Esophagus muscularis mucosa (tissue), 4 donors: ENCODE measurements at places on chromosomes 3 and 15. TPM values are rescaled to one million over a fixed set of nuclear protein-coding genes. Genes with fewer than 3 reads are reported as not detected.
A peak's percentile ranks its signal among the peaks of the same experiment; 100 is the strongest.

Gene ZNF385D
- total RNA-seq: 8.1 TPM

Gene GOLGA8J
- not detected for total RNA-seq

Gene OR5AC2
- total RNA-seq: not detected

Gene CCR8
- total RNA-seq: not detected

Gene SMARCC1
- total RNA-seq: 46.1 TPM

GRCh38 chr15:73570355-73571032 is 62.7 kb downstream of the NPTN start:
- no peaks in the 10 kb centered on the region for H3K27me3 ChIP-seq
- H3K4me1 ChIP-seq: peaks cover 40% of the 10 kb centered on the region
- H3K27ac ChIP-seq: no peak overlapping the region
- H3K4me3 ChIP-seq: no peak overlapping the region

DNA sequence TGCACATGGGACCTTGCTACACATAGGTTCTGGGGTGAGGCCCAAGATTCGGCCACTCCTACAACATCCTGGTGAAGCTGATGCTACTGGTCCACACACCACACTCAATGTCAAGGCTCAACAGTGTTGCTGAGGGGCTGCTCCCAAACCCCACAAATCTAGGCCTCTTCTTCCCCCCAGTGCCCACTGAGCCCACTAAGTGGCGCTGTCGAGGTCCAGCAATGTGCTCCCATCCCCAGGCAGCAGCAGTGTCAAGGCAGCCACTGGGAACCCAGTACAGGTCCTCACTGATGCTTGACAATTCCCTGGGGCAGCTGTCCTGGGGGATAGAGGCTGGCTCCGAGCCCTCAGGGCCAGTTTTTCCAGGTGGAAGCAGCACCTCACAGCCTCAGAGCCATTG is 21.5 kb downstream of the SCN5A start:
- peaks cover 36% of the 10 kb centered on the region for H3K36me3 ChIP-seq
- H3K4me1 ChIP-seq: no peaks in the 10 kb centered on the region
- peaks cover 7% of the 10 kb centered on the region for H3K27me3 ChIP-seq
- DNase-seq: no peak

GRCh38 chr15:52943746-52944145 is 153.6 kb upstream of the ONECUT1 start:
- no peak overlapping the region for H3K27ac ChIP-seq
- no peak for DNase-seq
- no peaks in the 10 kb centered on the region for H3K4me1 ChIP-seq
- no peaks in the 10 kb centered on the region for H3K36me3 ChIP-seq
- H3K27me3 ChIP-seq: no peaks in the 10 kb centered on the region

DNA sequence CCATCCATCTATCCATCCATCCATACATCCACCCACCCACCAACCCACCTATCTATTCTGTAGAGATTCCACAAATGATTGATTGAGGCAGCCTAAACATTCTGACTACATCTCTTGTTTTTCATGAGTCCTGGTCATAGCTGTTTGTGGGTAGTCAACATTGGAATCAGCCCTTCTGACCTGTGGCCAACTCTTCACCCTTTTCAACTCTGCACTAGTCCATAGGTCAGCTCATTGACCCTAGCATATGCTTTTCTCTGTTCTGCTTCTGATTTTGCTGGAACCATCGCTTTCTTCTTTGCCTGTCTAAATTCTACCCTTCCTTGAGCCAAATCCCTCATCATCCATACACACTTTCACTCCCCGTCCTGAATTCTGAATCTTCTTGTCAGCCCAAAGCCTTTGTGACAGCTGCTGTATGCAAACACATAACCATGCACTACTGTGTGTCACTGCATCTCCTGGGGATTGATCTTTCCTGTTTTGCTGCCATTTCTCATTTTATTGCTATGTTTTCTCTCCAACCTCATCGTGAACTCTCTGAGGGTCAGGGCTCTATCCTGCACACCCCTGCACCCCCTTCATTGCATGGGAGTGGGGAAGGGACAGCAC is 16.8 kb upstream of the KCTD6 start:
- no peaks in the 10 kb centered on the region for H3K27me3 ChIP-seq
- H3K27ac ChIP-seq: no peak overlapping the region
- peaks cover 11% of the 10 kb centered on the region for H3K4me1 ChIP-seq
- H3K36me3 ChIP-seq: no peaks in the 10 kb centered on the region
- DNase-seq: no peak

DNA sequence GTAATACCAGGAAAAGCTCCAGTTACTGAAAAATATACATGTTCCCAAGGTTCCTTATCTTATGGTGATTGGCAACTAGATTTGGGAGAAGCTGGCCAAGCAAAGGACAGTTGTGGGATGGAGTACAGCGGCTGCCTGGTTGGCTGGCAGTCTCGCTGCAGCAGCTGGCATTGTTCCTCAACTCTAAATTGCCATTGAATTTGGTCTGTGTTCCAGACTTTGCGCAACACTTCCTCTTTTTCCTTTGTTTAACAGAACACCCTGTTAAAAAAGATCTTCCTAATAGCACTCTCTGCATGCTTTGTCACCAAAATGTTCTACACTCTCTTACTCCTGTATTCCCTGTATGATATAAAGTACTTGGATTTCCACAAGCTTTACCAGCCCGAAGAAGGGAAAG is 420.6 kb upstream of the RBMS3 start:
- DNase-seq: no peak
- no peaks in the 10 kb centered on the region for H3K27me3 ChIP-seq
- H3K4me3 ChIP-seq: no peak overlapping the region
- no peak overlapping the region for H3K27ac ChIP-seq

- H3K27me3 ChIP-seq: no peaks in the 10 kb centered on the region
- DNase-seq: no peak
- no peaks in the 10 kb centered on the region for H3K36me3 ChIP-seq
- H3K27ac ChIP-seq: no peak overlapping the region
- no peaks in the 10 kb centered on the region for H3K4me1 ChIP-seq
Measured at GRCh38 chr3:56055546-56055945, 412.7 kb downstream of the ERC2 start.

DNA sequence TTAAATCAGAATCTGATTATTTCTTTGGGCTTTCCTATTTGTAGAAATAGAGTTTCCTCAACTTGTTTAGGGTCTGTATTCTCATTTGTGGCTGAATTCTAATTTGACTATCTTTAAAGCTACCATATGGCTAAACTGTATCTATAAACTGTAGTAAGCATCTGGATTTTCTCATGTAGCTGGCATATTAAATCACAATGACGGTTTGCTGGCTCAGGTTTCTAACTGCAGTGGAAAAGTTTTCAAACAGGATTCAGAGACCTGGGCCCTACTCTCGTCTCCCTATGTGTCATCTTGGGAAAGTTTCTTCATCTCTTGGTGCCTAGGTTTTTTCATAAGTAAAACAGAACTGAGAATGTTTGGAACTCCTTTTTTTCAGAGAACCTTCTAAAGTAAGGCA is 68.3 kb downstream of the GALK2 start:
- no peaks in the 10 kb centered on the region for H3K27me3 ChIP-seq
- DNase-seq: no peak
- peak overlapping the region; percentile 75 for H3K27ac ChIP-seq
- H3K4me1 ChIP-seq: peaks cover 17% of the 10 kb centered on the region
- H3K36me3 ChIP-seq: no peaks in the 10 kb centered on the region
- H3K4me3 ChIP-seq: no peak overlapping the region

DNA sequence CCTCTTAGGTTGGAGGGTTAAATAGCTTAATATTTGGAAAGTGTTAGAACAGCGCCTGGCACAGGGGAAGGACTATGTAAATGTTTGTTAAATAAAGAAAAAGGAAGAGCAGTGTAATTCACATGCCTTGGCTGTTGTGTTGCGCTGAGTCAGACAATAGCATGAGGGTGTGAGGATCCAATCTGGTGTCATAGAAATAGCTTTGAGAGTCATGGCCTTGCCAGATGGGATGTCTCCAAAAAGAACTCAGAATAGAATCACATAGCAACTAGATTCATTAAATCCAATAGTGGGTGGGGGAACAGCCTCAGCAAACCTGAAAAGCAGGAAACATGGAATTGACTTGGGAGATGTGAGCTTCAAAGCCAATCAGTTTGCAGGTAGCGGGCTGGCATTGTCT is 3.9 kb upstream of the RBSN start:
- H3K36me3 ChIP-seq: no peaks in the 10 kb centered on the region
- DNase-seq: no peak
- H3K4me1 ChIP-seq: peaks cover 37% of the 10 kb centered on the region
- peak overlapping the region; percentile 76 for H3K27ac ChIP-seq
- no peaks in the 10 kb centered on the region for H3K27me3 ChIP-seq

DNA sequence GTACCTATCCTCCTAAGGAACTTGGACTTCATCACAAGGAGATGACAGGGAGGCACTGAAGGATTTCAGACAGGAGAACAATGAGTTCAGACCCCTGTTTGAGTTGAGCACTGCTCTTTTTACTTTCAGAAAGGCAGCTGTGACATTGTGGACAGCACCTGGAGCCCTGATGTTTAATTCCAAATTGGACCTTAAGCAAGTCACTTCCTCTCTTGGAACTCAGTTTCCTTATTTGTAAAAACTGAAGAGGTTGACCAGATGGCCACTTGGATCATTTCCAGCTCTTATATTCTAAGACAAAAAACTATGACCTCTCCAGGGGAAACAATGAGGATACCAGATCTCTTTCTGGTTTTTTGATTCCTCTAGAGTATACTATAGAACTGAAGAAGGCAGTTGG is 34.1 kb upstream of the SMAD3 start:
- DNase-seq: no peak
- H3K36me3 ChIP-seq: no peaks in the 10 kb centered on the region
- no peak overlapping the region for H3K4me3 ChIP-seq
- H3K27me3 ChIP-seq: no peaks in the 10 kb centered on the region
- H3K4me1 ChIP-seq: peaks cover 30% of the 10 kb centered on the region
- H3K27ac ChIP-seq: no peak overlapping the region

DNA sequence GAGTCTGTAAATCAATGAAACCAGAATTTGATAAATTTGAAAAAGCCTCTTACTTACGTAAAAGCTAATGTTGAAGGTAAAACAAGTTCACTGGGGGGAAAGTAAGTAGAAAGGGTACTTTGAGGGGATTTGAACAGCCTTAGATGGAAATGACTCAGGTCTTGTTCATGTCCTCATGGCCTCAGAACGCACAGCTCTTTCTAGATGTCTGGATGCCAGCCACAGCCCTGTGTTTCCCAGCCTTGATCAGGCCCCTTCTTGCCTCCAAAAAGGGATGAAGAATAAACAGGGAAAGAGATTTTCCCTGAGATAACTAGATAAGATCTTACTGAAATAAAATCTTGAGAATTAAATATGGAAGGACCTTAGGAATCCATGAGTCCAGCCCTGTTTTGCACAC is 237.1 kb upstream of the GOLGA6L4 start:
- H3K36me3 ChIP-seq: no peaks in the 10 kb centered on the region
- no peak overlapping the region for H3K4me3 ChIP-seq
- no peak overlapping the region for H3K27ac ChIP-seq
- H3K4me1 ChIP-seq: no peaks in the 10 kb centered on the region
- DNase-seq: no peak

DNA sequence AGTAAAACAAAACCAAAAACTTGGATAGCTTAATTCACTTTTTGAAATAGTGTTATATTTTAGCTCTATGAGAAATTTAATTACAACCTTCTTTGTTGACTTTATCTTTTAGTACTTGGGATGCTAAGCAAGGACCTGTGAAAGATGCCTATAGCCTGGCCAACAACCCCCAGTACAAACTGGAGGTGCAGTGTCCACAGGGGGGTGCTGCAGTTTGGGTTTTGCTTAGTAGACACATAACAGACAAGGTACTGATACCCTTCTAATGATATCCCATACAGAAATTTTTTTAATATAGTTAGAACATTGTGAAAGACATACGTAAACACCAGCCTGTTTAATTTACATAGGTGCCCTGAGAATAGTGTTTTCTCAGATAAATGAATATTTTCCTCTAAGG is 35.3 kb downstream of the CAPN7 start:
- no peak for DNase-seq
- H3K36me3 ChIP-seq: peaks cover 89% of the 10 kb centered on the region
- H3K4me3 ChIP-seq: no peak overlapping the region
- H3K4me1 ChIP-seq: no peaks in the 10 kb centered on the region
- no peaks in the 10 kb centered on the region for H3K27me3 ChIP-seq
- no peak overlapping the region for H3K27ac ChIP-seq

DNA sequence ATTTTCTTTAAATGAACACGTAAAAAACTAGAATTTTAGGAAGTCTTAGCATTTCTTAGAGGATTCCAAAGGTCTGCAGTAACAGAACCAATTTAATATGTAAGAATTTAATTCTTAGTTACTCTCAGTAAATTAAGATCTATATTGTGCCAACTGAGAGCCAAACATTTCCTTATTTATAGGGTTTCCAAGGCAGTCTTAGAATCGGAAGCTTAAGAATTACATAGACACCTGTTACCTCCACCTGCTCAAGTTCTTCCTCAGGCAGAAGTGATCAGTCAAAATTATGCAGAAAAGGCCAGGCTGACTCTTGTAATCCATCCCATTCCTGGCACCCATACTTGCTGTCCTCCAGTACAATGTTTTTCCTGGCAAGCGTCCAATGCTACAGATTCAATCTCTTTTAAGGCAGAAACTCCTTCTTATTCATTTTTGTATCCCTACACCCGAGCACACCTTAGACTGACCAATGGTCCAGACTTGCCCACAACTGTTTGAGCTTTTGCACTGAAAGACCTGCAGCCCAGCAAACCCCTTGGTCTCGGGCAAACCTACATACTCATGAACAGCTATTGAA is 64.3 kb downstream of the NCEH1 start:
- H3K4me1 ChIP-seq: peaks cover 21% of the 10 kb centered on the region
- peak; percentile 55 for DNase-seq
- no peaks in the 10 kb centered on the region for H3K27me3 ChIP-seq
- H3K36me3 ChIP-seq: peaks cover 13% of the 10 kb centered on the region

DNA sequence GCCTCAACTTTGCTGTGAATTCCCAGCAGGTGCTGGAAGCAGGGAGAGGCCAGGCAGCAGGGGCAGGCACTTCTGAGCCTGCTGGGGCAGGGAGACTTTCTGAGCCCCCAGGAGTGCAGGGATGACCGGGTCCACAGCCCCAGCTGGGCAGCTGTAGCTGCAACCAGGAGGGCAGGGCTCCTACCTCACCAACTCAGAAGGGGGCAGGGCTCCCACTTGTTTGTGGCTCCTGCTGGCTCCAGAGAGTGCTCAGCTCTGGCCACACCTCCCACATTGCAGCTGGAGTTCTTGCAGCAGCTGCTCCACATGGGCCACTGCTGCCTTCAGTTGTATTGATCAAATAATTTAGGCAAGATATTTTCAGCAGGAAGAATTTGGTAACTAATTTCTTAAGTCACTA is 812.3 kb downstream of the NSUN3 start:
- no peaks in the 10 kb centered on the region for H3K27me3 ChIP-seq
- H3K27ac ChIP-seq: no peak overlapping the region
- no peaks in the 10 kb centered on the region for H3K36me3 ChIP-seq

DNA sequence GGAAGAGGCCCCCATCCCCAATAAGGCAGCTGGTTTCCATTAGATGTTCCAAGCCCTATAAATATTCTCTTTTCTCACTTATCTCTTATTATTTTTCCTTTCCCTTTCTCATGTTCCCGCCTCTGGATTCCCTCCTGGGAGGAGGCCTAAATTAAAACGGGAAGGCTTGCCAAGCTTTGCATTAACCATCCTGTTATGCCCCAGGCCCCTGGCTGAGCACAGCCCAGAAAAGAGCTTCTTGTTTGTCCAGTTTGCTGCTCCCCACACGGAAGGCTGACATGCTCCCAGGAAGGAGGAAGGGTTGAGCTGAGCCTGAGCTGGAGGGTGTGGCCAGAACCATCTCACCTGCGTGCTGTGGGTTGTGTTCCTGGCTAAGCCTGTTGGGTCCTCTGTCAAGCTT is 63.1 kb upstream of the BOC start:
- H3K27ac ChIP-seq: peak overlapping the region; percentile 82
- no peak for DNase-seq
